A549 treated with Hydrocortisone at 1 μM for 4 hours (cell line): ENCODE measurements at places on chromosomes 13 and 19. TPM values are rescaled to one million over a fixed set of nuclear protein-coding genes. Genes with fewer than 3 reads are reported as not detected.

ZNF776 gene
- 4.3 to 6.3 TPM (median 5.8 TPM) in 5 replicates for total RNA-seq

TMC4 gene
- total RNA-seq: 0.73 to 1.5 TPM (median 1.1 TPM) in 5 replicates

IL17D gene
- total RNA-seq: 0.88 to 1.7 TPM (median 1.3 TPM) in 5 replicates

ASPDH gene
- total RNA-seq: not detected in 5 replicates

YJU2 gene
- total RNA-seq: 17.9 to 21.7 TPM (median 19.3 TPM) in 5 replicates

CTXN1 gene
- total RNA-seq: 7.7 to 21.3 TPM (median 20.5 TPM) in 5 replicates

PSG2 gene
- total RNA-seq: 0.05 TPM in 1 of 5 replicates, not detected in the others

ZNF649 gene
- total RNA-seq: 0.17 to 0.41 TPM (median 0.22 TPM) in 5 replicates

ZNF492 gene
- total RNA-seq: not detected in 5 replicates

ZNF699 gene
- total RNA-seq: 0.85 to 1.4 TPM (median 1.3 TPM) in 5 replicates

AXL gene
- 93.5 to 121 TPM (median 96.9 TPM) in 5 replicates for total RNA-seq

PSG3 gene
- total RNA-seq: 0.07 to 0.26 TPM (median 0.09 TPM) in 3 of 5 replicates, not detected in the others

LRP3 gene
- total RNA-seq: 34.3 to 52.9 TPM (median 50.7 TPM) in 5 replicates

SLC25A15 gene
- total RNA-seq: 14.6 to 22.5 TPM (median 17.7 TPM) in 5 replicates

TFPT gene
- 18.6 to 23.8 TPM (median 19.8 TPM) in 5 replicates for total RNA-seq

MISP3 gene
- 1.7 to 4.3 TPM (median 3.8 TPM) in 5 replicates for total RNA-seq
